ENCODE measurements at places on chromosomes 11 and 22. TPM values are rescaled to one million over a fixed set of nuclear protein-coding genes. Genes with fewer than 3 reads are reported as not detected.

IL18 gene
- polyA plus RNA-seq = 8.9 TPM

DNA sequence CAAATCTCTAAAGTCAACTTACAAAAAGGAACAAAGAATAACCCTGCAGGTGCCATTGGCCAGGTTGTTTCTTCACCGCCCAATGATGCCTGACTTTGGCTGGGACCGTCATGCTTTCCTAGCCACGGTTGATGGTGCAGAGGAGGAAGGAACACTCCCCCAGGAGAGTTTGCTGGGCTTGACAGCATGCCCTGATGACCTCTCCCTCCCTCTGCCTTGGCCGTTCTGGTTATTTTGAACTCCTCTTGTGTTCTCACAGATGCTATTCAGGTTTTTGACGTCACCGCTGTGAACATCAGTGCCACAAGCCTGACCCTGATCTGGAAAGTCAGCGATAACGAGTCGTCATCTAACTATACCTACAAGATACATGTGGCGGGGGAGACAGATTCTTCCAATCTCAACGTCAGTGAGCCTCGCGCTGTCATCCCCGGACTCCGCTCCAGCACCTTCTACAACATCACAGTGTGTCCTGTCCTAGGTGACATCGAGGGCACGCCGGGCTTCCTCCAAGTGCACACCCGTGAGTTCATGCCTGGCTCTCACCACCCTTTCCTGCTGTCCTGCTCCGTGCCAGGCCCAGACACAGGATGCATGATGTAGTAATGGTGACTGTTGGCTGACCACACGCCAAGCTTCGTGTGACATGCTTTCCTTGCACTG is 89.0 kb upstream of the OR4B1 start:
- no peak for DNase-seq

DNA sequence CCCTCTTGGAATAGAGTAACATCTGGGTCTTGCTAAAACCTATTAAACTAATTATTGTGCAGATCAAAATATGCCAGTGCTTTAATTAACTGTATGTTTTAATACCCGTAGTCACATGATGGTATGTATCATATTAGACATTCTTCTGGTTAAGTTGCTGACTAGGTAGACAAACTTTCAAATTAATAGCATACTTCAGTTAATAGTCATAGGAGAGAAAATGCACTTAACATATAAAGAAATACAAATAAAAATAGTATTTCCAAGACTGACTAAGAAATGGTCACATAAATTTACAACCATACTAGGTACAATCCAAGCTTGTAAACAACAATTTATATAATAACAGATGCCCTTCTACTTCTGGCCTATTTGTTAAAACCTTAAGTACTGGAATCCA is 7.6 kb upstream of the EXPH5 start:
- DNase-seq = no peak

DNA sequence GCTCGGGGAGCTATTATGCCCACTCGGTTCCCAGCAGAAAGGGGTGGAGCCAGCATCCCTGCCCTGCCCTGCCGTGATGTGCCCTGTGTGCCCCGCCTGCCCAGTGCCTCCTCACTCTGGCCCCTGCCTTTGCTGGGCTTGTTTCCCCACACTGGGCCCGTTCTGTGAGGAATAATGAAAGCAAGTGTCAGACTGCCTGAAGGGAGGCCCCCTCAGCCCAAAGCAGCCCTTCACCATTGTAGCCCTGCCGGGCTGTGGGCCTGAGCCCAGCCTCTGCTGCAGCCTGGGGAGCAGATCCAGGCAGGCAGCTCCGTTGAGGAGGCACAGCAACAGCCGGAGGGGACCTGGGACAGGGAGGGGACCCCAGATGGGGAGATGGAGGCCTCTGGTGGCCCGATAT is 20.2 kb upstream of the NEFH start:
- DNase-seq = no peak

DNA sequence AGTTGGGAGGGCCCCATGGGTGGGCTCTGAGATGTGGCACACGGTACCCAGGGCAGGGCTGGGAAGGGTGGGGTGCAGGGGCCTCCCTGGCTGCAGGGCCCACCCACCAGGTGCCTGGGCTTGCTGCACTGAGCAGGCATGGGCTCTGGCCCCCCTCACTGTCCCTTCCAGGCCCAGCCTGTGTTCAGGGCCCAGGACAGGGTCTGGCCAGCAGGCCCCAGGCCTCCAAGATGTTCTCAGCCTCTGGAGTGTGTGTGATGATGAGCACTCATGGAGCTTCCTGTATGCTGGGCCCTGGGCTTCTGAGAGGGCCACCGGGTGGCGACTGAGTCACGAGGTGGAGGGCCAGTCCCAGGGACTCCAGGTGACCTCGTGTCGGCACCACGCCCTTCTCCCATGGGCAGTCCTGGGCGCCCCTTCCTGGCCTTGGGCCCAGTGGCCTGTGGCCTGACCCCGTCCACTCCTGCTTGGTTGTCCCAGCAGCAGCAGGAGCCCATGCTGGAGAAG is 55.9 kb upstream of the CCDC188 start:
- peak; percentile 90 for DNase-seq
